Naive thymus-derived CD8-positive, alpha-beta T cell (primary cell): ENCODE measurements at places on chromosomes 6 and 20.

GRCh38 chr20:11451793-11452291 lies 465.9 kb upstream of the BTBD3 start:
- DNase-seq: no peak

DNA sequence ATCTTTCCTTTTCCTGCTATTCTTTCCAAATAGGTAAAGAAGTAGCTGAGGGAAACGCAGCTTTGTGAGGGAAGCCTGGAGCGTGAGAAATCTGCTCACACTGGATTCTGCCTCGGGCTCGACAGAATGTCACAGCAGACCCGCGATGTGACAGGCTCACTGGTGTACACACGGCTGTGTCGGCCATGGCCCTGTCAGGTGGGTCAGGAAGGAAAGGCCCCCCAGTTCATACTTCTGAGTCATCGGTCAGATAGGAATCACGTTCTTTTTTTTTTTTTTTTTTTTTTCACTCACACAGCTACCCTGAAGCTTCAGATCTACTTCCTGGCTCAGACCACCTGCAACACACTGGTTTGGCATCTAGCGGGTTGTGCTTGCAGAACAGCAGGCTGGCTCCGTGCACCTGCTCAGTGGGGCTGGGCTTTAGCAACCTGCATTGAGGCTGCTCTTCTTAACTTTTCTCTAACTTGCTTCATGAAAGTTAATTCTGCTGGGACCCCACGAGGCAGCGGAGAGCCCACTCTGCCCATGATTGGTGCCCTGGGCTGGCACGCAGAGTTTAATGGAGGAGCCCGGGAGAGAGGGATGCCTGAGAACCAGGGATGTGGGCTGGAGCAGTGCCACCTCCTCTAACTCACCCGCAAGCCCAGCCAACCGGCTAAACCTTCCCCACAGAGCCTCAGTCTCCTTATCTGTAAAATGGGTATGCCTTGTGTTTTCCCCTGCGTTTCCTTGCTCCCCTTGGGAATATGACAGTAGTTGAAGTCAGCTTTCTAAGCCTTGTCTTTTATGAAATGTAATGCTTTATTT lies 61.5 kb upstream of the FNDC1 start:
- DNase-seq: peak; percentile 65

DNA sequence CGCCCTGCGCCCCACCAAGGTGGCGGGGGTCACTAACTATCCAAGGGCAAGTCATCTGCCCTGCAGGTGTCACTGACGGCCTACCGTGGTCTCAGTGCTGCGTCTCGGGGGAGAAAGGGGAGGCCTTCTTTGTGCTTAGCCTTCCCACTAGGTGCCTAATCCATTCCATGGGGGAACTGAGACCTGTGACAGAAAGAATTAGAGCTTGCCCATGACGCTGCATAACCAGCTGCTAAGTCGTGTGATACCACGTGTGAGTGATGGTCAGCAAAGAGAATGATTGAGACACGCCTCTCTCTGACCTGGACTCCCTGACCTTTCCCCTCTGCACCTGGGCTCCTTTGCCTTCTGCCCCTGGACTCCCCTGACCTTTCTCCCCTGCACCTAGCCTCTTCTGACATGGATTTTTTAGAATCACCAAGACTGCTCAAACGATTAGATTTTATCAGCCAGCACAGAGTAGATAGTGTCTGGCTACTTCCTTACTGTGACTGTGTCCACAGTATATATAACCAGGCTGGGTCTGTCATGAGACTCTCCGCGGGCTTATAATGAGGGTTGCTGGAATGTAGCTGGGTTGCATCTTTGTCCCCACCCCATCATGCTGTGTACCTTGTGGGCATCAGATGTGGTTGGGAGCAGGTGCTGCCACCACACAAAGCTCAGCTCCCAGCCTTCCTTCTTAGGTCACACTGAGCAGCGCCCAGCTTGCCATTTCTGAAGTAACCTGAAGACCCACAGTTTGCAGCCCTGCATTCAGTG lies 140.6 kb downstream of the TMEM242 start:
- no peak for DNase-seq

DNA sequence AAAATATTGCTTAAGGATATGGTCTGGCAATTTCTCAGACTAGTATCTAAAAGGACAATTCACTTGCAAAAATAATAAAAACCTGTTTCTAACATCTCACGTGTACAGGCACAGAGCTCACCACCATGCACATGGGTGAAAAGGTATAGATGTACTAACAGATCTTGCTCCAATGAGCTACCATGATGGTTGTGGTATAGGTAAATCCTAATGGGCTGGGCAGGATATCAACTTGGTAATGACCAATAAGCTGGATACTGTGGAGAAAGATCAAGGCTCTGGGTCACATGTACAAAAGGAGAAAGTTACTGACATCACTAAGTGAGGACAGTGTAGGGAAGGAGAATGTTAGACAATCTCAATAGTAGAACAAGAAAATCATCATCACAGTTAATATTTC lies 111.0 kb upstream of the NUP153 start:
- no peak for DNase-seq

- DNase-seq: no peak
Observed at GRCh38 chr6:158763434-158764182, 55.6 kb downstream of the EZR start.

- no peak for DNase-seq
Observed at GRCh38 chr20:36806049-36806448, 32.5 kb upstream of the DSN1 start.

DNA sequence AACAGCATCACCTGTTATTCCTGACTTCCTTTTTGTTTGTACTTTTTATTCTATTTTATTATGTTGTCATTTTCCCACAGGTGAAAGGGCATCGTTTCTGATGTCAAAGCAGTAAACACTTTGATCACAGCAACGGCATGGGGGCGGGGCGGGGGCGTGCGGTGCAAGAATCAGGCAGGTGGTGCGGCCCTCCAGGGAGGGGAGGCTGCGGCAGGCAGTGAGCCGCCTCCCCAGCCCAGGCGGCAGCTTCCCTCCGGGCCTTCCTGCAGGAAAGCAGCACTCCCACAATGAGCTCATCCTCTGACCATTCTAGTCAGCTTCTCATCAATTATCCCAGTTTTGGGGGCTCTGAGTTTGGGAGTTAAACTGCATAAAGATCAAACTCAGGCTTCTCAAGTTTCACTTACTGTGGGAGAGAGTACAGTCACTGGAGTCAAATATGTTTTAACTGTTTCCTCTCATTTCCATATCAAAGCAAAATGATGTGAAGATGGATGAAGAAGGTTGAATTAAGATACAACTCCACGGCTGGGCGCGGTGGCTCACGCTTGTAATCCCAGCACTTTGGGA lies 608.4 kb upstream of the AGPAT4 start:
- no peak for DNase-seq

- DNase-seq: no peak
Observed at GRCh38 chr20:64138276-64138815, 25.9 kb upstream of the MYT1 start.

DNA sequence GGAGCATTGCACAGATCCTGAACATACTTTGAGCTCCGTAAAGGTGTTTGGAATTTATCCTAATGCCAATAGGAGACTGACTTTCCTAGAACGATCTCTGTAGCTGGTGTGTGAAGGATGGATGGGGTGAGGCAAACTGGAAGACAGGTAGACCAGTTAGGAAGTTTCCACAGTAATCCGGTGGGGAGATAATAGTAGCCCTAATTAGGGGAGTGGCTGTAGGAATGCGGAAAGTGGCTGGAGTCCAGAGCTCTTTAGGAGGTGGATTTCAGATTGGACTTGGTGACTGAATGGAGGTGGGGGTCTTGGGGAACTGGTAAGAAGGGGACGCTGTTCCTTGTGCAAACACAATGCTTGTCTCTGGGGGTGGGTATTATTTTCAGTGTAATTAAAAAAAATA lies 146.3 kb downstream of the SOX4 start:
- DNase-seq: no peak

DNA sequence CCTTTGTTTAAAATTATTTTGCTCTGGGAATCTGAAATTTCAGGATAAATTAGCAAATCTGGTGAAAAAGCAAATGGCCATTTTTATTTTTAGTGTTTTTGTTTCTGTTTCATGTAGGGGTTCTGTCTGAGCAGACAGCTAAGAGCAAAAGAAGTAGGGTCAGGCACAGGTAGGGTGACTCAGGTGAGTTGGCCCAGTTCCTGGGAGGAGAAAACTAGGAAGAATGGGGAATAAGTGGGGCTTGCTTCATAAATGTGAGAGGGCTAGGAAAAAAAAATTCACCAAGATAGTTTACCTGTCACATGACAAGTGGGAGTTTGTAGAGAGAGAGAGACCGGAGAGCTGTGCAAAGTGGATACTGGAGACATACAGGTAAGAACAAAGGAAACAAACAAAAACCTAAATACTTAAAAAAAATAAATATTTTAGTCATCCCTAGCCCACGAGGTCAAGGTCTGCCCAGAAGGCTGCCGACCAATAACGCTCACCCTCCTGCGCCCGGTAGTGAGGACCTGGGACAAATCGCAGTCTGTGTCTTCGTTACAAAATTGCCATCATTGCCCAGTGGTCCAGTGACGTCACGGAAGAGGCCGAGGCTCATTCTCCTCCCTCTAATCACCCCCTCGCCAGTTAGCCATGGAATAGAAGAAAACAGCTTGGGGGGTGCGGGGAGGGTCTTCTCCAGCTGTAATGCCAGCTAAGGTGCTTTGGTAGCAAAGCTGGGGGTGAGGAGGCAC lies 2.3 kb downstream of the THBD start:
- no peak for DNase-seq

GRCh38 chr20:2872459-2873009 lies 747 bp upstream of the PTPRA start:
- peak; percentile 88 for DNase-seq
